Left renal pelvis (tissue), 4 donors: ENCODE measurements at places on chromosomes 16 and 17. TPM values are rescaled to one million over a fixed set of nuclear protein-coding genes. Genes with fewer than 3 reads are reported as not detected.

The EFNB3 gene
- 24.9 TPM for polyA plus RNA-seq

The KRT39 gene
- polyA plus RNA-seq: not detected

DNA sequence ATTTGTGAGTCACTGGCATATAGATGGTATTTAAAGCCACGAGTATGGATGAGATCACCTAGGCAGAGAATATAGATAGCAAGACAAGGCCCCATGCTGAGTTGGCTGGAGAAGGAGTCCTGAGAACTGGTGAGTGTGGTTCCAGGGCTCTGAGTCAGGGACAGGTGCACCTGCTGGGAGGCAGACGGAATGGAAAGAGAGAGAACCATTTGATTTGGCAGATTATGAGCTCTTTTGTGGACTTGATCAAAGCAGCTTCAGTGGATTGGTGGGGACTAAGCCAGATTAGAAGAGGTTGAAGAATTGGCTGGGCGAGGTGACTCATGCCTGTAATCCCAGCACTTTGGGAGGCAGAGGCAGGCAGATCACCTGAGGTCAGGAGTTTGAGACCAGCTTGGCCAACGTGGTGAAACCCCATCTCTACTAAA is 4.3 kb upstream of the C16orf92 start:
- no peak for DNase-seq

GRCh38 chr16:79618041-79618691 is 17.6 kb upstream of the MAF start:
- no peak for DNase-seq

The GHDC gene
- polyA plus RNA-seq: 22.3 TPM

- DNase-seq: no peak
These were observed 25.7 kb downstream of the IRF8 start for GRCh38 chr16:85924675-85925074.
